ENCODE measurements at places on chromosomes 2 and 18.

- no peak for DNase-seq
- H3K27ac ChIP-seq, result no peak overlapping the region
- H3K36me3 ChIP-seq, result no peaks in the 10 kb centered on the region
- H3K4me1 ChIP-seq, result peaks cover 2% of the 10 kb centered on the region
Measured at GRCh38 chr2:128354161-128354560, 35.5 kb upstream of the HS6ST1 start.

- no peak for DNase-seq
- H3K27me3 ChIP-seq, result no peaks in the 10 kb centered on the region
- H3K4me3 ChIP-seq, result no peak overlapping the region
- H3K27ac ChIP-seq, result no peak overlapping the region
- no peaks in the 10 kb centered on the region for H3K4me1 ChIP-seq
Measured at GRCh38 chr18:49238433-49239042, 221.9 kb downstream of the DYM start.

- peaks cover 9% of the 10 kb centered on the region for H3K4me1 ChIP-seq
- no peak overlapping the region for H3K27ac ChIP-seq
- H3K36me3 ChIP-seq, result no peaks in the 10 kb centered on the region
Measured at GRCh38 chr2:69200107-69200520, 186.9 kb downstream of the GFPT1 start.

GRCh38 chr18:12239431-12239830, 14.7 kb upstream of the CIDEA start:
- no peaks in the 10 kb centered on the region for H3K27me3 ChIP-seq
- H3K36me3 ChIP-seq, result no peaks in the 10 kb centered on the region
- no peak overlapping the region for H3K4me3 ChIP-seq
- DNase-seq, result no peak

DNA sequence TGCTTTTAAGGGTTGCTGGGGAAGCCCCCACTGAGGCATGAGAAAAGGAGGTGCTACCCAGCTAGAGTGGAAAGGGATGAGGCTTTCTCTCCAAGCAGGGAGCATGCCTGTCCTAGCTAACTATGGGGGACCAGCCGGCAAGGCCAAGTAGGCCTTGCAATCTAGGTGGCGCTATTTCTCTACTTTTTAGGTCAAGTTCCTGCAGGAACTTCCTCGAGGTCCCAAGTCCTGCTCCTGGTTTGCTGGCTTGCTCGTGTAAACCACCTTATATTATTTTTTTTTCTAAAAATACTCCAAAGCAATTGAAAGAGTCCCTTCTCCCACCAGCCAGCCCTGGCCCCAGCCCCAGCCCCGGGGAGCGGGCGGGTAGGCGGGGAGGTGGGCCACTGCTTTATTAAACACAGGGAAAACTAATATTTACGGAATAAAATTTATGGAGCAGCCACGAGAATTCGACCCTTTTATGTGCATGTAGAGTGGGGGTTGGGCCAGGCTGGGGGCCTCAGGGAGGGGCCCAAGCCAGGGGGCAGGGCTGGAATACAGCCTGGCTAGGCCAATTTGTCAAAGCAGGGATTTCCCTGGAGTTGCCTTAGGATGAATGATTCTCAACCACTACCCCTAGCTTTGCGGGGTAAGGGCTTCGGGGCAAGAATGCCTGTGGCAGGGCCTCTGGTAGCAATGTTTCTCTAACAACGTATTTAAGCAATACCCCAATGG, 12.8 kb upstream of the IHH start:
- H3K4me1 ChIP-seq, result no peaks in the 10 kb centered on the region
- no peak overlapping the region for H3K4me3 ChIP-seq
- no peak overlapping the region for H3K27ac ChIP-seq
- H3K27me3 ChIP-seq, result no peaks in the 10 kb centered on the region

DNA sequence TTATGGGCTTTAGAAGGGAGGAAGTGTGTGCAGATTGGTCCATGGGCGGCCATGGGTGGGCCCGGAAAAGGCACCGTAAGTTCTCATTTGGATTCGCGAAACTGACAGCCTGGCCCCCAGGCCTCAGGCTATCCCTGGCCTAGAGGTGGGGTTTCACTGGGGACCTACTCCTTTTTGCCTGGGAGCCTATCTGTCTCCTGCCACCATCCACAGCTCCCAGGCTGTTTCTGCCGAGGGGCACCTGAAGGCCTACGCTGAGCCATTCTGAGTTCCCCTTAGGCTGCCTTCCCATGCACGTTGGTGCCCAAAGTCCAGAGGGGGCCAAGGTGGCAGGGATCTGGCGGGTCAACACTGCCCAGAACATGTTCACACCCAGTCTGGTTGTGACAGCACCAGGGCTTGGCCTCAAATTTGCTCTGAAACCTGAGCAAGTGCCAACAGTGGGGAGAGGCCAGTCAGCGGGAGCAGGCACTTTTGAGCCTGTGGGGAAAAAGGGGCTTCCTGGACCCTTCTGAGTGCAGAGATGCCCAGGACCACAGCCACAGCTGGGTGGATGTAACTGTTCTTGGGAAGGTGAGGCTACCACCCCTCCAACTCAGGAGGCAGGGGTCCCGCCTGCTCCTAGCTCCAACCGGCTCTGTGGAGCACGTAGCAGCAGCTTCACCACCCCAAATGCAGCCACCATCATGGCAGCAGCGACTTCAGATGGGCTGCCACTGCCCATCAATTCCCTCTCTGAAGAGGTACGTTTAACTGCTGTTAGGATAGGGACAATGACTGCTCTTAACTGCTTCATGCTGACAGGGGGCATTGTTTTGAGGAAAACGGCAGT, 73.6 kb upstream of the ZNF804A start:
- no peak overlapping the region for H3K4me3 ChIP-seq
- H3K27ac ChIP-seq, result no peak overlapping the region
- H3K36me3 ChIP-seq, result no peaks in the 10 kb centered on the region
- no peaks in the 10 kb centered on the region for H3K4me1 ChIP-seq
- no peak for DNase-seq
- no peaks in the 10 kb centered on the region for H3K27me3 ChIP-seq

- H3K36me3 ChIP-seq, result peaks cover 4% of the 10 kb centered on the region
- no peak overlapping the region for H3K27ac ChIP-seq
- H3K27me3 ChIP-seq, result no peaks in the 10 kb centered on the region
Measured at GRCh38 chr2:32452338-32453064, 95.7 kb downstream of the BIRC6 start.

GRCh38 chr2:173033084-173033483, 42.6 kb upstream of the MAP3K20 start:
- no peaks in the 10 kb centered on the region for H3K27me3 ChIP-seq
- no peak for DNase-seq
- H3K4me3 ChIP-seq, result no peak overlapping the region
- H3K4me1 ChIP-seq, result peaks cover 10% of the 10 kb centered on the region
- no peaks in the 10 kb centered on the region for H3K36me3 ChIP-seq

GRCh38 chr2:29227935-29228675, 112.9 kb downstream of the CLIP4 start:
- H3K36me3 ChIP-seq, result no peaks in the 10 kb centered on the region
- no peak for DNase-seq
- no peak overlapping the region for H3K4me3 ChIP-seq

- no peaks in the 10 kb centered on the region for H3K36me3 ChIP-seq
- H3K4me1 ChIP-seq, result no peaks in the 10 kb centered on the region
- no peaks in the 10 kb centered on the region for H3K27me3 ChIP-seq
- DNase-seq, result no peak
- H3K27ac ChIP-seq, result no peak overlapping the region
- no peak overlapping the region for H3K4me3 ChIP-seq
Measured at GRCh38 chr2:165969227-165969626, 15.7 kb upstream of the TTC21B start.

- no peak overlapping the region for H3K27ac ChIP-seq
- H3K36me3 ChIP-seq, result no peaks in the 10 kb centered on the region
- DNase-seq, result peak; percentile 45
- H3K4me1 ChIP-seq, result no peaks in the 10 kb centered on the region
- no peak overlapping the region for H3K4me3 ChIP-seq
Measured at GRCh38 chr2:10964052-10964790, 52.5 kb downstream of the KCNF1 start.

DNA sequence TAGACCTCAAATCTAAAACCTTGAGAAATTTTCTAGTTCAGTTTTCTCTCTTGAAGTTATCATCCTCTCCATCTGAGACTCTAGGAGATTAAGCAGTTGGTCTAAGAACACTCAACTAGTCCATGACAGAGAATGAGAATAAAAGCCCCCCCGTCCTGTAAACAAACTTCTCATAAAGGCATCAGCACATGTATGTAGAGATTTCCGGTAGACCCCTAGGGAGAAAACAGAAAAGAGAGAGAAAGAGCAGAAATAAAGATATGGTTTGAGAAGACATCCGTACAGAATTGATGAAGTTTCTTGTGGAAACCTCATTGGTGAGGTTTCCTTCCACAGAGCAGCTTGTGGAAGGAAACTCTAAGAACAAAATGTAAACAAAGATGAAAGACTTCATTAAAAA, 3.2 kb upstream of the GPR155 start:
- no peaks in the 10 kb centered on the region for H3K36me3 ChIP-seq
- no peak overlapping the region for H3K4me3 ChIP-seq
- H3K27me3 ChIP-seq, result no peaks in the 10 kb centered on the region
- DNase-seq, result no peak
- peaks cover 3% of the 10 kb centered on the region for H3K4me1 ChIP-seq
- no peak overlapping the region for H3K27ac ChIP-seq

DNA sequence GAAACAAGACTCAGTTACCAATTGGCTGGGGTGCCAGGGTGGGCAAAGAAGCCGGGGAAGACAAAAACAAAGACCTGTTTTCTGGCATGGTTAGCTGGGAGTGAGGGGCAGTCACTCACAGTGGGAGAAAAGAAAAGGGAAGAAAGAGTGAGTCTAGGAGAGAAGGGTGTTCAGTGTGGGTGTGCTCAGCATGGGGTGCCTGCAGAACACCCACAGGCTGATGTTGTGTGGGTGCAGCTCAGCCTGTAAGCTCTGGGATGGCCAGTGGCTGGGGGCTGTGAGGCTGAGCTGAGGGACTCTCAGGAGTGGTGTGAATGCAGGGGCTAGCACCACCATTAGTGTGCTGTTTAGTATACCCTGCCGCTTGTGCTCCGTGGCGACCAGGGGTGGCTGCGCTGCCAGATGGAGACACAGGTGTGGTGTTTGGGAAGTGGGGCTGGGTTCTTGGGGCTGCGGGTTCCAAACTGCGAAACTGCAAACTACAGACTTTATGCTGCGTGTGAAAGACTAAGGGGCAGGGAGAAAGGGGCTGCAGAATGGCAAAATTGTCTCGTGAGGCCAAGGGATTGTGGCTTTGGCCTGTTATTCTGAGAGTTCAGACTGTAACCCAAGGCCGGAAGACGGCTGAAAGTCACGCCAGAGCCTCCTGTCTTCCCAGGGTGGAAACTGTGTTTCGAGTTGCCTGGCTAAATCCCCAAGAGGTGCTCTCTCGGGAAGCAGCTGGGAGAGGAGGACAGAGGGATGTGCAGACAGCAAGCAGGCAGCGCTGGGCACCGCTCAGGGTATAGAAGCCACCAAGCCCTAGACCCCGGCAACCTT, 156.3 kb downstream of the TTC32 start:
- H3K4me1 ChIP-seq, result no peaks in the 10 kb centered on the region
- no peaks in the 10 kb centered on the region for H3K27me3 ChIP-seq
- no peaks in the 10 kb centered on the region for H3K36me3 ChIP-seq
- no peak overlapping the region for H3K27ac ChIP-seq

DNA sequence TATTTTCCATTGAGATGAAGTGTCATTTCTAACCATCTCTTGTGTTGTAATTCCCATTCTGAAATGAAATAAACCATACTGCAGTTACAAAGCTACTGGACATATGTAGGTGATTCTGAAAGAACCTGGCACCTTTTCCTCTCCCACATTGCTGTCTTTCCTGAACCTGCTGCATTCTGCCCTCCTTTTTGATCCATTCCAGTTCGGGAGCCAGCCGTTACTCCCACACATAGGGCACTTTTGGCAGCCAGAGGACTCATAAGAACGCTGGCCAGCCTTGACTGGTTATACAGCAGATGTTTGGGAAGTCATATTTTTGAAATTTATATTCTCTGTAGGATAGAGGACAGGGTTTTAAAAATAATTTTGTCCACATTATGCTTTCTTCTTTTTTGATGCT, 369.8 kb upstream of the CDH7 start:
- H3K36me3 ChIP-seq, result no peaks in the 10 kb centered on the region
- no peak for DNase-seq
- H3K27ac ChIP-seq, result no peak overlapping the region
- no peak overlapping the region for H3K4me3 ChIP-seq
- no peaks in the 10 kb centered on the region for H3K27me3 ChIP-seq

GRCh38 chr2:147739508-147739907, 105.3 kb upstream of the ACVR2A start:
- H3K4me3 ChIP-seq, result no peak overlapping the region
- no peaks in the 10 kb centered on the region for H3K4me1 ChIP-seq
- no peak for DNase-seq
- H3K27ac ChIP-seq, result no peak overlapping the region
- no peaks in the 10 kb centered on the region for H3K27me3 ChIP-seq
- H3K36me3 ChIP-seq, result no peaks in the 10 kb centered on the region

DNA sequence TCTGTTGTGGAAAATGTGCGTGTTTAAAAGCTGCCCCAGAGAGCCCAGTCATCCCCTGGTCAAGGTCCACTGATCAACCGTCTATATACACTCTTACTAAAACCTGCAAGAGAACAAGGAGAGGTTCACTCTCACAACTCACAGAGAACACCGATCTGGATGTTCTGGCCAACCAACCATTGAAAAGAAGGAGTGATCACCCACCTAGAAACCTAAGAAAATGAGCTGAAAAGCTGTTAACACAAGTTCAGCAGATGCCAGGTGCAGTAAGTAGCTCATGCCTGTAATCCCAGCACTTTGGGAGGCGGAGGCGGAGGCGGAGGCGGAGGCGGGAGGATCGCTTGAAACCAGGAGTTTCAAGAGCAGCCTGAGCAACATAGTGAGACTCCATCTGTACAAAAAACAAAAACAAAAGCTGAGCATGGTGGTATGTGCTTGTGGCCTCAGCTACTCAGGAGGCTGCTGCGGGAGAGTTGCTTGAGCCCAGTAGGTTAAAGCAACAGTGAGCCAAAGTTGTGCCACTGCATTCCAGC, 14.5 kb downstream of the ATG16L1 start:
- no peaks in the 10 kb centered on the region for H3K27me3 ChIP-seq
- peak overlapping the region; percentile 82 for H3K27ac ChIP-seq
- no peak overlapping the region for H3K4me3 ChIP-seq
- DNase-seq, result peak; percentile 83
- H3K36me3 ChIP-seq, result peaks cover 34% of the 10 kb centered on the region

- H3K4me3 ChIP-seq, result no peak overlapping the region
- no peaks in the 10 kb centered on the region for H3K27me3 ChIP-seq
- no peak for DNase-seq
- no peak overlapping the region for H3K27ac ChIP-seq
- H3K36me3 ChIP-seq, result no peaks in the 10 kb centered on the region
Measured at GRCh38 chr2:143229411-143229810, 100.2 kb downstream of the ARHGAP15 start.

- H3K36me3 ChIP-seq, result no peaks in the 10 kb centered on the region
- no peak overlapping the region for H3K4me3 ChIP-seq
Measured at GRCh38 chr2:71735676-71736075, 282.3 kb downstream of the DYSF start.

- no peak for DNase-seq
- H3K4me3 ChIP-seq, result no peak overlapping the region
- H3K27me3 ChIP-seq, result no peaks in the 10 kb centered on the region
- no peaks in the 10 kb centered on the region for H3K36me3 ChIP-seq
Measured at GRCh38 chr2:215760557-215760956, 252.8 kb downstream of the MREG start.

DNA sequence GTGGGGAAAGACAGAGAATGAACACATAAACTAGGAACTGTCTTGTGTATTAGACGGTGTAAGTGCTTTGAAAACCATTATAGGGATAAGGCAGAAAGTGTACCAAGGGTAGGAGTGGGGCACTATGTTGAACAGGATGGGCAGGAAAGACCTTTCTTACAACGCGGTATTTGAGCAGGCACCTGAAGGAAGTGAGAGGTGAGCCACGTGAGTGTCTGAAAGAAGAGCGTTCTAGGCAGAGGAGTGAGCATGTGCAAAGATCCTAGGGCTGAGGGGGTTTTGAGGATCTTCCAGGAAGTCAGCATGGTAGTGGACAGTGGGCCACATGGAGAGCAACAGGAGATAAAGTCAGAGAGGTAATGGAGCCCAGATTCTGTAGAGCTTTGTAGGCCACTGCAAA, 65.2 kb downstream of the SRD5A2 start:
- H3K4me3 ChIP-seq, result no peak overlapping the region
- H3K27ac ChIP-seq, result no peak overlapping the region
- no peaks in the 10 kb centered on the region for H3K27me3 ChIP-seq
- no peaks in the 10 kb centered on the region for H3K4me1 ChIP-seq
